Lung microvascular endothelial cell (primary cell): ENCODE measurements at places on chromosomes 5 and 9. TPM values are rescaled to one million over a fixed set of nuclear protein-coding genes. Genes with fewer than 3 reads are reported as not detected.

The PGM5 gene
- 27.5 and 295 TPM in 2 replicates for total RNA-seq

DNA sequence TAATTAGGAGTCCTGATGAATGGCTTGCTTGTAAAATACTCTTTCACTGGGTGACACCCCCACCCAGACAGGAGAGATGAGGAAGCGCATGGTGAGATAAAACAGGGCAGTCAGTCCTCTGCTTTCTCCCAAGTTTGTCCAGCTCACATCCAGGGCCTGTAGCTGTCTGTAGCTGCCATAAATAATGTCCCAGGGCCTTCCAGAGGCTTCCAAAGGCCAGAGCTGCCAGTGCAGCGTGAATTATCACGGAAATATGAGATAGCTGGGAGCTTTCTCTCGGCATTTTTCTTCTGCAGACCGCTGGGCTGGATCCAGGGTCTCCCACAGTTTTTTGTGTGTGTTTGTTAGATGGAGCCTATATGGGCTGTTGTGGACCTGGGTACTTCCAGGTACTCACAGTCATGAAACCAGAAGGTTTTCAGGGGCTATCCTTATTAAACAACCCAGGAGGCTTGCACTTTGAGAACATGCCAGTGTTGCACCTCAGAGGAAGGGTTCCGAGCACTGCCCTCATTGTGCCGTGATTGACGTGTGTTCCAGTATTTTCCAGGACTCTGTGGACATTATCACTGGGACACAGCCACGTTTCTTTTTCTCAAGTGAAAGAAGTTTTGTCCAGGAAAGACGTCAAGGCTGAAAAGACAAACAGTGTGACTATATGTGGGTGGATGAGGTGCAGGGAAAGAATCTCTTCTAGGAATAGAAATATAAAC is 117.5 kb downstream of the FGF1 start:
- peak; percentile 14 for DNase-seq

The ECM2 gene
- total RNA-seq: not detected in 2 replicates

- DNase-seq: no peak
Observed at GRCh38 chr5:171762021-171762608, 23.5 kb upstream of the SMIM23 start.

DNA sequence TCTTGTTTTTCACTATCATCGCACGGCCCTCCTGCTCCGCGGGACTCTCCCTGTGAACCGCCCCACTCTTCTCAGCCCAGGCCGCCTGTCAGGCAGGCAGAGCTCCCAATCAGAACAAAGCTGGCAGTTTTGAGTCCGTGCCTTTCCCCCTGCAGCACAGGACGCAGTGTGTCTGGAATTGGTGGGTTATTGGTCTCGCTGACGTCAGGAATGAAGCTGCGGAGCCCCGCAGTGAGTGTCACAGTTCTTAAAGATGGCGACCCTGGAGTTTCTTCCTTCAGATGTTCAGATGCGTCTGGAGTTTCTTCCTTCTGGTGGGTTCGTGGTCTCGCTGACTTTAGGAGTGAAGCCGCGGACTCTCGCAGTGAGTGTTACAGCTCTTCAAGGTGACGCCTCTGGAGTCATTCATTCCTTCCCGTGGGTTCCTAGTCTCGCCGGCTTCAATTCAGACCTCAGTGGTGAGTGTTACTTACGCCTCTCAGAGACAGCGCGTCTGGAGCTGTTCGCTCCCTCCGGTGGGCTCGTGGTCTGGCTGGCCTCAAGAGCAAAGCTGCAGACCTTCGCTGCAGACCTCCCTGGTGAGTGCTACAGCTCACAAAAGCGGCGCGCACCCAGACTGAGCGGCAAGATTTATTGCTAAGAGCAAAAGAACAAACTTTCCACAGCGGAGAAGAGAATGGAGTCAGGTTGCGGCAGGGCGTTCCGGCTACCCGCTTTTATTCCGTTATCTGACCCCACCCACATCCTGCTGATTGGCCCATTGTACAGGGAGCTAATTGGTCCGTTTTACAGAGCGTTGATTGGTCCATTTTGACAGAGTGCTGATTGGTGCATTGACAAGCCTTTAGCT is 7.4 kb downstream of the ZDHHC11B start:
- DNase-seq: no peak

GRCh38 chr5:142840575-142840974 is 70.4 kb downstream of the ARHGAP26 start:
- DNase-seq: no peak

DNA sequence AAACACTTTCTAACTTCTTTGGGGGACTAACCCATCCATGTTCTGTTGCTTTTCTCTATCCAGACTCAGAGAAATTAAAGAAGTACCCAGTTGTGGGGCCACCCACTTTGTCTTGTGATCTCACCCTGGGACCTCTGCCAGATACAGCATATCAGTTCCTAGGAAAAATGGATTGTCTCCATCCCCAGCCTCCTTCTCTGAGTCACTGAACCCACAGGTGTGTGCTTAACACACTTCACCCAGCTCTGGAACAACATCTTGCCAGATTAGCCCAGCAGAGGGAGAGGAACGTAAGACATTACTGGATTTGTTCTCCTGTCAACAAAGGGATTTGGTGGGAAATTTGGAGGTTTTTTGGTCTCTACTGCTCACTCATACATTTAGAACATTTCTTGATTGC is 19.2 kb downstream of the FAM240B start:
- no peak for DNase-seq

DNA sequence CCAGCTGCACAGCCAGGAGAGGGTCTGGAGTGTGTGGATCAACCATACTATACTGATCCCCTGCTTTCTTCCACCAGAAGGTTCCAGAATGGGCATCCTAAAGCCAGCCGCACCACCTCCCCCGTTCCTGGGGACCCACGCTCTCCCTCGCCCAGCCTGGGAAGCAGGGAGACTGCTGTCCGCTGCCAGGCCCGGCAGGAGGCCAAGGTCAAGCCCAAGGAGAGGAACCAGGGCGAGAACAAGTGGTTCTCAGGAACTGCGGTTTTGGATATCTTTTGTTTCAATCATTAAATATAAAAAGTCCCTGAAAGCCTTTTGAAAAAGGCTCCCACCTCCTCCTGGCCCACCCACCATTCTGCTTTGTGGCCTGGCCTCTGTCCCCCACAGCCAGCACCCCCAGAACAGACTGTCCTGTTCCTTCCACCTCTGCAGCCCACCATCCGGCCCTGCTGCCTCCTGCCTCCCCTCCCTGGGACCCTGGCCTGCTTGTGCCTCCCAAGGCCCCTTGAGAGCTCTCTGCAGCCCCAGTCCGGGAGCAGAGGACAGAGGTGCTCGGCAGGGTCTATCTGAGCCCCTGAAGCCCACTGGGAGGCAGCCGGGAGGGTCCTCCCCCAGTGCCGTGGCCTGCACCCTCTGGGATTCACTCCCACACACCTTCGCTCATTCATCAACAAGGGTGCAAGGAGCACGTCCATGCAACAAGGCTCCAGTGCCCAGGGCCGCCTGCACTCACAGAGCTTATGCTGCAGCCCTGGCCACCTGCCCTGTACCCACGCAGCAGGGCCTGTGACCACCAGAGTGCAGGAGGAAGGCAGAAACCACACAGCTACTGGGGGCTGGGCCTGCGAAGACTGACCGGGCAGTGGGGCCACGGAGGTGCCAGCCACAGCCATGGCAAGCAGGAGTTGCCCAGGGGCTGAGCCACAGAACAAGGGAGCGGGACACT is 614 bp upstream of the LCN6 start:
- DNase-seq: no peak

DNA sequence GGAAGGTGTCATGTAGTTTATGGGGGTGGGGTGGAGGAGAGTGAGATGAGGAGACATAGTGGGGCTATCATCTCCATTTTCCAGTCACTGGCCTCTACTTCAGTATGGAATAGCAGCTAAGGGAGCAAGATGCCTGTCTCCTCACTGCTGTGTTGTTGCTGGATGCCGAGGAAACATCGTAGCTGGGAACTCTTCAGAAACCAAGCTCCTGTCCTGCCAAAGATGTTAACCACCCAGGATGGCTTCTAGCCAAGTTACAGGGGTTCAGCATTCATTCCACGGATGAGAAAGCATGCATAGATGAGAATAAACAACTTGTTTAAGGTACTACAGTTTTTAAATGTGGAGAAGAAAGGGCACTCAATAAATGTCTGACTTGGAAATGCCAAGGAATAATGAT is 226.5 kb downstream of the ASTN2 start:
- no peak for DNase-seq

The VLDLR gene
- 5.7 and 7.3 TPM in 2 replicates for total RNA-seq

- no peak for DNase-seq
Observed at GRCh38 chr5:150599281-150599680, 41.2 kb upstream of the SYNPO start.
